Natural killer cell treated with Interleukin-12 subunit alpha and Interleukin-12 subunit beta and Interleukin-15 and Interleukin-18, amount 100 ng/mL, for 72 hours (primary cell): ENCODE measurements at places on chromosomes 16 and 17. TPM values are rescaled to one million over a fixed set of nuclear protein-coding genes. Genes with fewer than 3 reads are reported as not detected.
A peak's percentile ranks its signal among the peaks of the same experiment; 100 is the strongest.

DNA sequence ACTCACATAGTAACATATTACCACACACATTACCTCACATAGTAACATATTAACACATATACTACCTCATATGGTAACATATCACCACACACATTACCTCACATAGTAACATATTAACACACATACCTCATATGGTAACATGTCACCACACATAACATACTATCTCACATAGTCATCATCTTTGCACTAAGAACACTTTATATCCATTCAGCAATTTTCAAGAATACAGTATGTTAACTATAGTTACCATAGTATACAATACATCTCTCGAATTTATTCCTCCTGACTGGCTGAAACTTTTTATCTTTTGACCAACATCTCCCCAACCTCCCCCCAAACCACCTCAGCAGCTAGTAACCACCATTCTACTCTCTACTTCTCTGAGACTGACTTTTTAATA is 7.6 kb downstream of the NUDT7 start:
- no peak overlapping the region for H3K27ac ChIP-seq
- peaks cover 4% of the 10 kb centered on the region for H3K4me1 ChIP-seq
- DNase-seq = no peak
- H3K27me3 ChIP-seq = no peaks in the 10 kb centered on the region
- no peak overlapping the region for H3K4me3 ChIP-seq

DNA sequence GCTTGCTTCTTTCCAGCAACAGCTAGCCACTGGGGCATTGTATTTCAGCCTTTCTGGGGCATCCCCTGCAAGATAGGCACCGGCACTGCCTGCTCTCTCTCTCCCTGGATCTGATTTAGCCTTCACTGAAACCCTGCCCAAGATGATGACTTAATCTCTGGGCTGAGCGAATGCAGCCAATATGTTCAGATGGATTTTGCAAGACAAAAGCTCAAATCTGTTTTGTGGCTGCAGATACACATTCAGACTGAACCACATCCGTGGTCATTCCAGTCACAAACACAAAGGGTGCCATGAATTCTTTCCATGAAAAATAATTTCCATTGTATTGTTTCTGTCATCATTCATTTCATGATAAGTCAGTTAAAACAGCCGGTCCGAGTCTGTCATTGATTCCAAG is 24.2 kb downstream of the SOST start:
- DNase-seq = no peak
- no peaks in the 10 kb centered on the region for H3K4me1 ChIP-seq
- H3K27me3 ChIP-seq = peaks cover 28% of the 10 kb centered on the region
- no peak overlapping the region for H3K27ac ChIP-seq

DNA sequence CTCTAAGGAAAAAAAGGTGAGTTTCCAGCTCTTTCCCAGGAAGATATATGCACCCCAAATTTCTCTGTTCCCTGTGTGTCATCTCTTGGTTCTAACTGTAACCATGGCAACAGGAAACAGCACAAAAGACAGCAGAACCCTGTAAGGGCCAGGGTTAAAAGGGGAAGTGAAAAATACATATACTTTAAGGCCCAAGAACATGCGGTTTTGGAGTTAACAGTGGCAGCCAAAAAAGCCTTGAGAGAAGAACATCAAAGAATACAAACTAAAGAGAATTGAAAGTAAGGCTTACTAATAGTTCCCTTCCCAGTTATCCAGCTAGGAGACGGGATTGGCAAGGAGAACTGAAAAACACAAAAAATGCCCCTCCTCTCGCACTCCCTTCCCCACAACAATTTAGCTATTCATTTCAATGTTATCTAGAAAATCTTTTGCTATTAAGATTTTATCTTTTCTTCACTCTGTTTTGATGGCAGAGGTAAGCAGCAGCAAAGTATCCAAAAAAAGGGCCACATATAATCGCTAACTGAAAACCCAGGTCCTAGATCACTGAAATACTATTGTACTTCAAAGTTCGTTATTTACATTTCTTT is 1.5 kb downstream of the SPOP start:
- H3K4me3 ChIP-seq = peak overlapping the region; percentile 87
- H3K27me3 ChIP-seq = no peaks in the 10 kb centered on the region
- DNase-seq = no peak
- H3K4me1 ChIP-seq = peaks cover 39% of the 10 kb centered on the region
- H3K27ac ChIP-seq = peak overlapping the region; percentile 90

DNA sequence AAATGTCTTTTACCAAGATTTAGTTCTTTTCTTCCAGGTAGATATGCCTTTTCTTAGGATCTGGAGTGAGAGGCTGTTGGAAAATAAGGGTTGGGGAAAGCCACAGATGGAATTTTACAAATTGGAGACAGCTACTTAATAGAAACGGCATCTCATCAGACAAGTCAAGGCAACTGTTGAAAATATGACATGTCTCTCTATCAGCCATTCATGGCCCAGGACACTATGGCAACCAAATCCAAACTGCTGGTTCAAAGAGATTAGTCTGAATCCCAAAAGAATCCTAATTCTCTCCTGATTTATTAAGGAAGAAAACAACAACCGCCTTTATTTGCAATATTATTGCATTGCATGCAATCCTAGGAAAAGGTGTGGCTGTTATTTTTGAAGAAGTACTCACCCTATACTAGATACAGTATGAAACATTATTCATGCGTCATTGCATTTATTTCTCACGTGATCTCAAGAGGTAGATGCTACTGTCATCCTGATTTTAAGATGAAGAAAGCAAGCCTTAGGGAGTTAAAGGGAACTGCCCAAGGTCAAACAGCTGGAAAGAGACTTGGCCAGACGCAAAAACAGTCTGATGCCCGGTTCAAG is 12.6 kb upstream of the CEP20 start:
- H3K27me3 ChIP-seq = peaks cover 8% of the 10 kb centered on the region
- H3K4me1 ChIP-seq = peaks cover 15% of the 10 kb centered on the region
- no peak overlapping the region for H3K27ac ChIP-seq
- H3K4me3 ChIP-seq = no peak overlapping the region

- no peaks in the 10 kb centered on the region for H3K4me1 ChIP-seq
- no peak for DNase-seq
- H3K4me3 ChIP-seq = no peak overlapping the region
- no peaks in the 10 kb centered on the region for H3K27me3 ChIP-seq
- no peak overlapping the region for H3K27ac ChIP-seq
Measured at GRCh38 chr17:53942898-53943297, 120.2 kb downstream of the KIF2B start.

- H3K4me1 ChIP-seq = no peaks in the 10 kb centered on the region
- no peaks in the 10 kb centered on the region for H3K36me3 ChIP-seq
- peaks cover 4% of the 10 kb centered on the region for H3K27me3 ChIP-seq
- H3K27ac ChIP-seq = no peak overlapping the region
- DNase-seq = no peak
Measured at GRCh38 chr16:55120826-55121225, 190.2 kb downstream of the IRX5 start.

DNA sequence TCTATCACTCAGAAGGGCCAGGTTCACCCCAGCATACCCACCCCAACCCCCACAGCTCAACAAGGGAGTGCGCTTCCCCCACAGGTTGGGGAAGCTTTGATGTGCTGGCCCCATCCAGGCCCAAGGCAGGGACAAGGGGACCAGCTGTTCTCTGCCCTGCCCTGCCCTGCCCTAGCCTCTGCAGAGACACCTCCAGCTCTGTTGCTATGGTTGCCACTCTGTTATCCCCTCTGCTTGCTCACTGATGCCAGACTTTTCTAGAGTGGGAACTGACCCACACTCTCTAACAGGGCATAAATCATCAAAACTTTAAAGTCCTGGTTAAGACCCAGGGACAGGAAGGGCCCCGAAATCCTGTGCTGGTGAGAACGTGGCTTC is 50.4 kb upstream of the ENPP7 start:
- H3K4me1 ChIP-seq = no peaks in the 10 kb centered on the region
- no peaks in the 10 kb centered on the region for H3K36me3 ChIP-seq
- H3K4me3 ChIP-seq = no peak overlapping the region
- DNase-seq = no peak

DNA sequence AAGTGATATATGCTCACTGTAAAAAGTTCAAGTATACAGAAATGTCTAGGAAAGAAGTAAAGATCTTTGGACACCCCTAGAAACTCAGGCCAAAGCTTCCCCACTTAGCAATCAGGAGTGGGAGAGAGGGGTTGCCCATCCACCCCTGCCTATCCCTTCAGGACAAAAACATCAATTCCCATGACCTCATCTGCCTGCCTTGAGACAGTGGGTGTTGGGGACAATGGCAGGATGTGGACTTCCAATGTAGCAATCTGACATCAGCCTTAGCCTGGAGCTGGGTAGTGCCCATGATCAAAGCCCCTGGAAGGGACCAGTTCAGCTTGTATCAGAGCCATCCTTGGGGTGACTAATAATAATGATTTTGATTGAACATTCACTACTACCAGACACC is 18.1 kb downstream of the ITPRIPL2 start:
- DNase-seq = no peak
- peak overlapping the region; percentile 83 for H3K4me3 ChIP-seq

DNA sequence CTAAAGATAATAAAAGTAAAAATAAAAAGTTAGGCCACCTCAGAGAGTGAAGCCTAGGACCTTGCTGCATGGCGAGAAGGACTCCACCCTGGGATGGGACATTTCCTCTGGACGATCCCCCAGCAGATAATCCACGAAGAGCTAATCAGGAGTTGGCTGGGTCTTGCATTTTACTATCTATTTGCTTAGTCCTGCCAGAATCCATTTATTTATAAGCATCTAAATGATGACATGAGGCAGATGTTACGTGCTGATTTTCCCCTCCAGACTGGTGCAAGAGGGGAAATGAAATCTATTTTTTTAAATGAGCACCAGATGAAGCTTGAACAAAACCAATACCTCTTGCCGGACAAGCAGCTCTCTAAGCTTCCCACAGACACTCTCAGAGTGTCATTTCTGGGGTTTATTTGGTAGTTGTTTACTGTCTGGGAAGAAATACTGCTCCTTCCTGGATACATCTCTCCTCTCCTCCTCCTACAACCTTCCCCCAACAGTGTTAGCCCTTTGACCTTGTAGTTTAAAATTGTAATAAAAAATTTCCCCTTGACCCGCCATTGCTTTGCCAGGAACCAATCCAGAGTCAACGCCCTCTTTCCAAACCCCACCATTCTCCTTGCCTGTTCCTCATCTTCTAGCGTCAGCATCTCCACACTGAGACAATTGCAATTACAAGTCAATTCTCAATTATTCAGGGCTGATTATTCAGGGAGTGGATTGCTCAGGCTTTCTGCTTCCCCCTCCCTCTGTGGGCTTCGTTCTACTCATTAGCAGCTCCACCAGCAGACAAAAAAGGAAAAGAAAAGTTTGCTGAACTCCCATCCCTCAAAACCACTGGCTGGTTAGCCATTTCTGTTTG is 63.0 kb downstream of the GSG1L start:
- no peak overlapping the region for H3K4me3 ChIP-seq
- H3K27me3 ChIP-seq = peaks cover 4% of the 10 kb centered on the region
- no peak for DNase-seq
- no peaks in the 10 kb centered on the region for H3K36me3 ChIP-seq

GRCh38 chr16:26599785-26600104 is 467.0 kb upstream of the C16orf82 start:
- no peaks in the 10 kb centered on the region for H3K27me3 ChIP-seq
- peak overlapping the region; percentile 47 for H3K4me3 ChIP-seq
- peaks cover 37% of the 10 kb centered on the region for H3K4me1 ChIP-seq

- H3K36me3 ChIP-seq = no peaks in the 10 kb centered on the region
- H3K27ac ChIP-seq = no peak overlapping the region
- no peak for DNase-seq
- no peak overlapping the region for H3K4me3 ChIP-seq
- H3K4me1 ChIP-seq = no peaks in the 10 kb centered on the region
- peaks cover 19% of the 10 kb centered on the region for H3K27me3 ChIP-seq
Measured at GRCh38 chr17:27952366-27952765, 59.2 kb upstream of the LYRM9 start.

DNA sequence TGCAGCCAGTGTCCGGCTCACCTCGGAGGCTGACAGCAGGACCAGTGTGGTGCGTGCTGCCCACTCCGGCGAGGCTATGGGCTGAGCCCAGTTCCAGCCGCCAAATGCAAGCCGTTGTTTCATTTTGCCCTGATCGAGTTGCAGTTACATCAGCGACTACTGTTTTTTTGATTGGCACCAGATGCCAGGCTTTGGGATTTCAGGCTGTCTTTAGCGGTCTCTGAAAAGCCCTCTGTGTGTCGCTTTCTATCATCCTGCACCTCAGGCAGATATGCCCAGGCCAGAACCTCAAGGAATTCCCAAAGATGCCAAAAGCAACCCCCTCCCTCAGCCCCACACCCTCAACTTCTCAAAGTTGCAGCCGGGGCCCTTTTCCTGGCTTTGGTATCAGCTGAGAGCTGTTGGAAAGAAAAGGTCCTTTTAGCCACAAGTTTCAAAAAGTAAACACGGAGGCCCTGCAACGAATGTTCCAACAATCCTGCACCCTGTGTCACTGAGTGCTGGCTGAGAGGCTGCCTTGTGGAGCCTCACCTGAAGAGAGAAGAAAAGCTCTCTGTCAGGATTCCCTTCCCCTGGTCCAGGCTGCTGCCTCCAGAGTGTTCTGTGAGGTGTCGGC is 58.9 kb downstream of the WWP2 start:
- H3K36me3 ChIP-seq = peaks cover 8% of the 10 kb centered on the region
- no peak for DNase-seq
- no peak overlapping the region for H3K4me3 ChIP-seq
- no peaks in the 10 kb centered on the region for H3K4me1 ChIP-seq
- no peaks in the 10 kb centered on the region for H3K27me3 ChIP-seq

DNA sequence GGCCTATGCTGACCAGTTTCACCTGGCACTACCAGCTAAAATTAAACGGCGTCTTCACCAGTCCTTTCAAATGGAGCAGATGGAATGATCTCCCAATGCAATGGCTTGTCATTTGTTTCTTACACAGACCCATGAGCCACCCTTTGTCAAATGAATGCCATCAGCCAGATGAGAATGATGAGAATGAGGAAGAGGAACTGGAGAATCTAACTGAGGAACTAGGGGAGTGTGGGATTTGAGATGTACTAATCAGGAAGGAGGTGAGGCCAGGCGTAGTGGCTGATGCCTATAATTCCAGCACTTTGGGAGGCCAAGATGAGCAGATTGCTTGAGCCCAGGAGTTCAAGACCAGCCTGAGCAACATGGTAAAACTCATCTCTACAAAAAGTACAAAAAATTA is 116.4 kb downstream of the HS3ST3A1 start:
- DNase-seq = no peak
- H3K36me3 ChIP-seq = peaks cover 2% of the 10 kb centered on the region
- H3K4me3 ChIP-seq = no peak overlapping the region
- H3K27ac ChIP-seq = no peak overlapping the region
- no peaks in the 10 kb centered on the region for H3K4me1 ChIP-seq
- H3K27me3 ChIP-seq = peaks cover 7% of the 10 kb centered on the region

DNA sequence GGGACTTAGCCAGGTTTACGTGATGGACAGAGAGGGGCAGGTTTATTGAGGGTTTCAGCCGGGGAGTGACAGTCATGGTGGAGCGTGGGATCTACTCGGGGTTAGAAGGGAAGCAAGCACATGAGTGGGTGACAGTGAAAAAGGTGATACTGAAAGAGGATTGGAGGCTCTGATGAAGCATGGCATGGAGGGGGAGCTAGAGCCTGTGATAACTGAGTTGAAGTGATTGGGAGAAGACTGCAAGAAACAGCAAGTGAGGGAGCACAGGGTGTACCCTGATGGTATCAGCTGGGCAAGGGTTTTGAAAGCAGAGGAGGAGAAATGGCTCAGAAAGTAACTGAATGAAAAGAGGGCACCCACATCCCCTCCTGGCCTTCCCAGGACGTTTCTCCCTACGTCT is 6.7 kb upstream of the KSR1 start:
- H3K4me1 ChIP-seq = no peaks in the 10 kb centered on the region
- no peak overlapping the region for H3K27ac ChIP-seq
- H3K27me3 ChIP-seq = peaks cover 3% of the 10 kb centered on the region
- no peak overlapping the region for H3K4me3 ChIP-seq
- DNase-seq = no peak
- H3K36me3 ChIP-seq = no peaks in the 10 kb centered on the region

ABCA9 gene
- total RNA-seq = 0.12 TPM

G6PC1 gene
- not detected for total RNA-seq

ZNF75A gene
- total RNA-seq = 43.0 TPM

GDE1 gene
- 29.3 TPM for total RNA-seq
